Stimulated activated CD4-positive, alpha-beta T cell treated with anti-CD3 and anti-CD28 coated beads, Interleukin-12 subunit alpha, Interleukin-12 subunit beta, amount 100 ng/mL, for 48 hours (primary cell): ENCODE measurements at places on chromosomes 11 and 22.

DNA sequence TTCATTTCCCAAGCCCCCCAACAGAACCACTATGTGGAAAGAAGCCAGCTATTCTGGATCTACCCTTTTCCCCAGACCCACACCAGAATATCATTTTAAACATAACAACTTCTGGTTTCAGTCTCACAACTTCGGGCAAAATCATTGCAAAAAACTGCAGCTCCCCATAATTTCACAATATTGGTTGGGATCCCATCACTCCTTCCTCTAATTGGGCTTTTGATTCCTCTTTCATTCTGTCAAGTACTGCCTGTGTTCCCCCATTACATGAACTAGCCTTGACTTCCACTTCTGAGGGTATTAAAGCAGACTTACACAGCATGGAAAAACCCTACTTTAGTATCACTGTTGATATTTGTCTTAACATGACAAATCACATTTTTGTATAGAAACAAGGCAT lies 4.1 kb upstream of the APOL3 start:
- DNase-seq: no peak

DNA sequence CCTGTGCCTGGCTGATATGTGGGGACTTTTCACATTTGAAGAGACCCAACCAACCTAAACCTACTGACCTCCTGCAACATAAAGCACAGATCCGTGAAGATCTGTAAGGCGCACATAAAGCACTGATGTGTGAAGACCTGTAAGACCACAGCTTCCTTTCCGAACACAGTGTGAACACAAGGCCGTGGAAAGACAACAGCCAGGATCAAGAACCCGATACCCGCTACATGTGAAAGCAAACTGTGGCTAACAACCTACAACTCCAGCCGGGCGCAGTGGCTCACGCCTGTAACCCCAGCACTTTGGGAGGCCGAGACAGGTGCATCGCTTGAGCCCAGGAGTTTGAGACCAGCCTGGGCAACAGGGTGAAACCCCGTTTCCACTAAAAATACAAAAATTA lies 17.6 kb upstream of the PPFIA1 start:
- no peak for DNase-seq

DNA sequence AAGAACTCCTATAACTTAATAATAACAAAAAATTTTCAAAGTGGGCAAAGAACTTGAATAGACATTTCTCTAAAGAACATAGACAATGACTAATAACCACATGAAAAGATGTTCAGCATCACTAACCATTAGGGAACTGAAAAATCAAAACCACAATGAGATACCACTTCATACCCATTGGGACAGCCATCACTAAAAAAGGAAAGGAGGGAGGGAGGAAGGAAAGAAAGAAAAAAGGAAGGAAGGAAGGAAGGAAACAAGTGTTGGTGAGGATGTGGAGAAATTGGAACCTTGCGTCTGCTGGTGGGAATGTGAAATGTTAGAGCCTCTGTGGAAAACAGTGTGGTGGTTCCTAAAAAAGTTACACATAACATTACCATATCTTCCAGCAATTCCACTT lies 55.8 kb downstream of the MS4A13 start:
- no peak for DNase-seq

DNA sequence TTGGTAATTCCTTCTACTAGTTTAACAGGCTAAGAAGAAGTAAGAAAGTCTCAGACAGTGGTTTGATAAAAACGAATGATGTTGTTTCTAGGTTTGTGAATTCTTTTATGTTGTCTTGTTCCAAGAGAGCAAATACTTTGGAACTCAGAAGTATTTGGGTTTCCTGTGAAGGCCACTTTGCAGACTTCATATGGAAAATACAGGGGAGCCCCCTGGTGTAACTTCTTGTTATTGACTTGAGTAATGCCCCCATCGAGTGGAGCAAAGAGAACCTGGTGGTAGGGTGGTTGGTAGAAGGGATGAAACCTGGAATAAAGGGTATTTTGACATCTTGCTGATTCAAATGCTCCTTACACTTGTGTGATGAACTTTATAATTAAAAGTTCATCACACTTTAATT lies 40.0 kb upstream of the PTH start:
- DNase-seq: no peak

DNA sequence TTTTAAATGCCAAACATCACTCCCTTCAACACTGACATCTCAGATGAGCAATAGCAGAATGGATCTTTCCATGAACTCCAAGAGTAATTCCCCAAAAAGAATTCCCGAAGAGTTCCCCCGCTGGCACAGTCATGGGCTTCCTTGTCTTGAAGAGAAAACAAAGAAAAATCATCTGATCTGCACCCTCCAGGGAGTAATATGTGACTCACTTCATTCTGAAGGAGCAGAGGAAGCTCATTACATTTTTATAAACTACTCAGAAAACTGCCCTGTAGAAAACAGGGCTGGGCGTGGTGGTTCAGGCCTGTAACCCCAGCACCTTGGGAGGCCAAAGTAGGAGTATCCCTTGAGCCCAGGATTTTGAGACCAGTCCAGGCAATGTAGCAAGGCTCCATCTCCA lies 35.7 kb downstream of the CELSR1 start:
- DNase-seq: no peak

DNA sequence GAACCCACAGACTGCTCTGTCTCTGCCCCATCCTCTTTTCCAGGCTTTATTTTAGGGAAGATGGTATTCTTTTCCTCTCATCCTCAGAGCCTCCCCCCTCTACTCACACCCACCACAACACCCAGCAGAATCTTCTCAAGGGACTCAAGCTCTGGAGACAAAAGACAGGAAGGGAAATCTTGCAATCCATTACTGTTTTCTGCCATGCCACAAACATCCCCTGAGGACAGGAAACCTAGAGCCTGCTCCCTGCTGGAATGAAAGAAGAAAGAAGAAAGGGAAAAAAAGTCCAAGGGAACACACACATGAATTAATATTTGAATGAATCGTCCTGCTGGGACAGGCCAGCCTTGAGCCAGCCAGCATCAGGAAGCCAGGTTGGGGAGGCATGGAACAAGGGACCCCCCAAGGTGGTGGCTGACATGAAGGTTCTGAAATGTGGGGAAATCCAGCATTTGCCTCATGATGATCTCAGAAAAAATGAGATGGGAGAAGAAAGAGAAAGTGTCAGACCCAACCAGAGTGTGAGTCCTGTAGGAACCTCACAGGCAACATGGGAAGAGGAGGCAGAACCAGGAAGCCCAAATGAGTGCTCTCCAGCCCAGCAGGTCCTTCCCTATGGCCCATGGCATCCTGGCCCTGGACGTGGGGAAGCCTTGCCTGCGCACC lies 34.0 kb downstream of the SLCO2B1 start:
- DNase-seq: no peak

GRCh38 chr11:93080146-93080759 lies 110.8 kb downstream of the MTNR1B start:
- DNase-seq: no peak

- no peak for DNase-seq
Measured at GRCh38 chr11:1228101-1228821, 5.4 kb downstream of the MUC5B start.

DNA sequence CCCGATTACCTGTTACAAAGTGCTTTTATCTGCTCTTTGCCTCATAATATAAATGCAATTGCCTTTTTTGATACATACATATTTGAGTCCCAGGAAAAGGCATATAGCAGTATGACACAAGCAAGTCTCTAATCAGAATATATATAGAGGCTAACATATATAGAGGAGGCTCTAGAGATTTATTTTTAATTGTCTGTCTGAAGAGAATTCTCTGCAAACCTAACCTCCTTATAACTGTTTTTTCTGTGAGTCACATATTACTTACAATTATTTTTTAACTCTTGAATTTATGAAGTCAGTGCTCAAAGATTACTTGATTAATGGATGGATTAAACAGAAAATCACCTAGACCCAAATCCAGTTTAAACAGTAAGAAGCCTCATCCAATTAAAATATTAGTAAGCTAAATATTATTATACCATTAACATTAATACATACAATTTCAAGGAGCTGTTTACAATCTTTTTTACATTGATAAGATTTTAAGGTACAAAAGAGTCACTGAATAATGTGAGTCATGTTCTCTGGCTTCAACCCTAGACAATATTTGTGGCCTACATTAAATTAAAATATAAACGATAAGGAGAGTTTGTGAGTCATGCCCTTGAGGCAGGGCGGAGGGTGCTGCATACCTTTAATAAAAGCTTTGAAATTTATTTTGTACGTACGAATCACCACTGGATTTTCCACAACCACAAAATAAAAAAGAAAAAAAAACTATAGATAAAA lies 19.2 kb upstream of the MMP13 start:
- DNase-seq: no peak

DNA sequence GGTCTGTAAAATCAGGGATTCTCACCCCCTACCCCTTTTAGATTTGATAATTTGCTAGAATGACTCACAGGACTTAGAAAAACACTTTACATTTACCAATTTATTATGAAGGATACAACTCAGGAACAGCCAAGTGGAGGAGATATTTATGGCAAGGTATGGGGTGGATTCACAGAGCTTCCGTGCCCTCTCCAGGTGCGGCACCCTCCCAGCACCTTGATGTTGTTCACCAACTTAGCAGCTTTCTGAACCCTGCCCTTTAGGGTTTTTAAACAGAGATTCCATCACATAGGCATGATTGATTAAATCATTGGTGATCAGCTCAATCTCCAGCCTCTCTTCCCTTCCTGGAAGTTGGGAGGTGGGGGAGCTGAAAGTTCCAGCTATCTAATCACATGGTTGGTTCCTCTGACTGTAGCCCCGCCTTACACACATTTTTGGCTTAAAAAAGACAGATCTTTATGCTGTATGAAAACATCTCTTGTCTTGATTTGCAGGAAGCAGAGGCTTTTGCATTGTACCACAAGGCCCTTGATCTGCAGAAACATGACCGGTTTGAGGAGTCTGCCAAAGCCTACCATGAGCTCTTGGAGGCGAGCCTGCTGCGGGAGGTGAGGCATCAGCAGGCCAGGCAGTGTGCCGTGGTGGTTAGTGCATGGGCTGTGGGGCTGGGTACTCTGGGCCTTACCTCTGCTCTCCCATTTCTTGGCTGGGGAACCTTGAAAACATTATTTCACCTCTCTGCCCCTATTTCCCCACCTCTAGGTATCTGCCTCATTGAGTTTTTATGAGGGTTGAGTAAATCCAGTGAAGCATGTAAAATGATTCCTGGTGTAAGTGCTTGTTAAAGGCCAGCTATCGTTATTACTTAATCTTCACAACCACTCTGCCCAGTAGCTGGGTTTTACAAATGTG lies 27.0 kb downstream of the CABIN1 start:
- DNase-seq: no peak

DNA sequence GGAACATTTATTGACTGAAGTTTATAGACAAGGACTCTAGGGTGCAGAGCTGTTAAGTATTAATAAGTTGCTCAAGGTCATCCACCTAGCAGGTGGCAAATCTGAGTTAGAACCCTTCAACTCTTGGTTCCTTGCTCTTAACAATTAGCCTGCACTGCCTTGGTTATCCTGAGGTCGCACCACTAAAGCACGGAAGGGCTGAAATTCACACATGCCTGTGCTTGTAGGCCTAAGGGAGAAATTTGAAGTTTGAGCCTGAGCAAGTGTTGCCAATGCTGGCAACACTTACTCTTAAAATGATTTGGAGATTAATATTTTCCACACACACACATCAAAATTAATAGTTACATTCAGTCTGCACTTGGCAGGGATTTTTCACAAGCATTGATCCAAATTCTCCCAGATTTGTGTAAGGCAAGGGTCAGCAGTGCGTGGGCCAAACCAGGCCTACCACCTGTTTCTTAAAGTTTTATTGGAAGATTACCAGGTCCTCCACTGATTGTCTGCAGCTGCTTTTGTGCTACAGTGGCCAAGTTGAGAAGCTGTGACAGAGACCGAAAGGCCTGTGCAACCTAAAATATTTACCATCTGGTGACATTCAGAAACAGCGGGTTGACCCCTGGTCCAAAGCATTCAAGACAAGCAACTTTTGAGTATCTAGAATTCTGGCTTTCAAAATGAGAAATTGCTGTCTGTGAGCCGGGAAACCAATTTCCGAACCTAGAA lies 16.3 kb downstream of the APOL5 start:
- no peak for DNase-seq

GRCh38 chr11:61862714-61863547 lies 28.4 kb downstream of the FADS3 start:
- DNase-seq: no peak

DNA sequence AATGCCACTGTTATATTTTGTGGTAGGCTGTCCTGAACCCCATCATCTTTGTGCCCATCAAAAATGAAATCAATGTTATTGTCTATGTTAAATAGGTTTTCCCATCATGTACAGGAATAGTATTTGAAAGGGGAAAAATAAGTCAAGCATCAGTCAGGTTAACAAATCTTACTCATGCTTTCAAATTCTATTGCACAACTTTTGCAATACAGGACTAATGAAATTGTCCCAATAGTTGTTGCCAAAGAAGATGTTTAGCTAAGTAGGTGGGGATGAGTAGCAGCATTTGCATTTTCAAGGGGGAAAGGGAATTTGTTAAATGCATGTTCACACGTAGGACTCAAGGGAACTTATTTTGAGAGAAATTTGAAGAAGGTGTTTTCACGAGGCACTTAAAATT lies 962.1 kb downstream of the JRKL start:
- no peak for DNase-seq

- peak; percentile 8 for DNase-seq
Measured at GRCh38 chr22:49446759-49447710, 380.6 kb downstream of the BRD1 start.

GRCh38 chr11:7657306-7658025 lies 15.8 kb downstream of the CYB5R2 start:
- no peak for DNase-seq

GRCh38 chr11:20599221-20600019 lies at the start of gene SLC6A5:
SLC6A5 (plus strand) TSS chr11:20599608; CDS start chr11:20599673, 65 bp downstream.
- peak; percentile 16 for DNase-seq

- peak; percentile 41 for DNase-seq
Measured at GRCh38 chr11:88231894-88232482, 56.7 kb upstream of the RAB38 start.

DNA sequence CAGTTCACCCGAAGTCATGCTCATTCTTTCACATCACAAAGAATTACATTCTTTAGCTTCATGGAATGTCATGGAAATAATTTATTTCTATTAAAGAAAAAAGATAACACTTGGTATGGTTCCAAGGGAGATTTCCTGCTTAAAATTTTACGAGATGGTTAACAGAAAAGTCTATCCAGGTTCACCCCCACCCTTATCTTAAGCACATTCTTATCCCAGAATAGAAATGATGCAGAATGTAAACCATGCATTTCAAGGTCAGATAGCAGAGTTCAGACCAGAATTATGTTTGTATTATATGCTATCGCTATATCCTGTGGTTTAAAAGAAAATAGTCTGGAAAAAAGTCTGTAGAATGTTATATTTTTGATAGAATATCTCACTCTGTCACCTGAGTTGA lies 58.7 kb downstream of the GAS2 start:
- DNase-seq: no peak

- DNase-seq: no peak
Measured at GRCh38 chr11:13091373-13091772, 82.3 kb downstream of the RASSF10 start.

GRCh38 chr11:45318516-45318915 lies 32.4 kb upstream of the SYT13 start:
- no peak for DNase-seq
